ENCODE measurements at places on chromosomes 11 and 22. TPM values are rescaled to one million over a fixed set of nuclear protein-coding genes. Genes with fewer than 3 reads are reported as not detected.

DNA sequence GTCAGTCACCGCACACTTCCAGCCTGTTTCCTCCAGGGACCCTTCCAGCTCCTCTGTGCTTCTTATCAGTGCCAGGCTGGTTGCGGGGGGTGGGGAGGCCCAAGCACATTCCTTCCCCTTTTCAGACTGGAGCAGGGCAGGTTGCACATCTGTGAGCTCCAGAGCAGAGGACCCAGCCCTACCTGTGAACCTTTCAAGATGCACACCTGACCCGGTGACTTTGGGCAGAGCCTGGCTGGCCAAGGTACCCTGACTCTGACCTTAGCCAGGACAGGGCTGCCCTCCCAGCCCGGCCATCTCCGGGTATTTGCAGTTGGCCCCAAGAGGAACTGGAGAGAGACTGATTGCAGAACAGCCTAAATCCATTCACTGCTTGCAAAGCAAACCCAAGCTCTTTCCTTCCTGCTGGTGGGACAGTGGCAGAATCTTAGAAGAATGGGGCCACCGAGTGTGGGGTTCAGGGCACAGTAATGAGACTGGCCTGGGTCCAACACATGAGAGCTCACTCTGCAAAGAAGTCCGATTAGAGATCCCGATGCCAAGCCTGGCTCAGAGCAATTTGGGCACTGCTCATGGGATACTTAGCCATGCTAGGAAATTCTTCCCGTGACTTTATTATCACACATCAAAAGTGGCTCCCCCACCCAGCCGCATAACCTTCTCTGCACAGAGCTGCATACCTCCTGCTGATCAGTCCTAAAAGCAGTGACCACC, 64.7 kb upstream of the CCND1 start:
- peak; percentile 64 for DNase-seq

GRCh38 chr11:83280256-83280655, 5.9 kb downstream of the CCDC90B start:
- DNase-seq = no peak

GRCh38 chr22:32801537-32802236, at the start of gene TIMP3:
TSS of gene TIMP3 (plus strand) at chr22:32801705. CDS start at chr22:32802002, 297 bp downstream.
- peak; percentile 50 for DNase-seq

DNA sequence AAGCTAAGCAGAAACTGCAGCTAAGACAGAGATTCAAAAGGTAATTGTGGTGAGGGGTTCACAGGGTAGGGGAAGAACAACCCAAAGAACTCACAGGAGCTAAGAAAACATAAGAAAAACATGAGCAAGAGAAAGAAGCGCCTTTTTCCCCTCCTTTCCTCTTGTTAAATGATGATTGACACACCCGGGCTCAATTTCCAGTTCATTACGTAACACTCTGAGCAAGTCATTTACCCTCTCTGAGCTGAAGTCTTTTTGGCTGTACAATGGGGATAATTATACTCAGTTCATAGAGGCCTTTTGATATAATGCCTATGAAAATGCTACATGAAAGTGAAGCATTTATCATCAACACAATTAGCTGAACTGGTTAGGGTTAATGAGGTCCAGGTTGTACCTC, 17.2 kb downstream of the LRP4 start:
- DNase-seq = no peak

CSNK2A3 gene
- 0.53 TPM for total RNA-seq

Data from ascending aorta (tissue), 2 donors.